ENCODE measurements at places on chromosomes 12 and 14.

- no peak for DNase-seq
Observed at GRCh38 chr12:32770141-32770540, 14.4 kb upstream of the YARS2 start.

DNA sequence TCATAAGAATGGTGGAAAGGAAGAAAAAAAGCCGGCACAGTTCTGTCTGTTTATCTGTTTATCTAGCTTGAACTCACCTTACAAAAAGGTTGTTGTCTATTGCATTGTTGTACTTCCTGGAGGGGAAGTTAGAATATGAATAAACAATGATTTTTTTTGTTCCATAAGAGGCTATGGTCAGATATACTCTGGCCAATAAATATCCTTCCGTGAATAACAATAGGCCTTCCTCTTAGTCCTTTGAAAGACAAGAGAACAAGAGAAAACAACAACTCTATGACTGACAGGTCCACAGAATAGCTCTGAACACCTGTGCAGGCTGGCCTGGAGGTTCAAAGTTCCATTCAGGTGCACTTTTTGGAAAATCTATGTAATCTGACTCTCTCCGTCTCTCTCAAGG lies 192.8 kb upstream of the KRR1 start:
- no peak for DNase-seq

DNA sequence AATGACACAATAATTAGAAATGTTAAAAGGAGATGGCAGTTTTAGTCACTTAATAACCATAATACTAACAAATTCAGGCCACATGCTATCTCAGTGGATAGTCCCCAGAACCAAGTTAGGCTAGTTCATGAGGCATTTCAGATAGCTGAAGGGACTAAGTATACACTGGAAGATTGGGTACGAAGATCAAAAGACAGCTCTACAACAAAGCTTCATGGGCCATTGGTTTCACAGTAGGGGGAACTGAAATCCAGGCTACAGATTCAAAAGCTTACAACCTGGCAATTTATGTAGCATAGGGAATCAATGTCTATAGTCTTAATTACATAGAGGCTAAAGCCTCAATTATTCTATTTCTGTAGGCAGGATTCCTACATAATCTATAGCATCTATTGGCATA lies 343.0 kb downstream of the RGS6 start:
- no peak for DNase-seq

DNA sequence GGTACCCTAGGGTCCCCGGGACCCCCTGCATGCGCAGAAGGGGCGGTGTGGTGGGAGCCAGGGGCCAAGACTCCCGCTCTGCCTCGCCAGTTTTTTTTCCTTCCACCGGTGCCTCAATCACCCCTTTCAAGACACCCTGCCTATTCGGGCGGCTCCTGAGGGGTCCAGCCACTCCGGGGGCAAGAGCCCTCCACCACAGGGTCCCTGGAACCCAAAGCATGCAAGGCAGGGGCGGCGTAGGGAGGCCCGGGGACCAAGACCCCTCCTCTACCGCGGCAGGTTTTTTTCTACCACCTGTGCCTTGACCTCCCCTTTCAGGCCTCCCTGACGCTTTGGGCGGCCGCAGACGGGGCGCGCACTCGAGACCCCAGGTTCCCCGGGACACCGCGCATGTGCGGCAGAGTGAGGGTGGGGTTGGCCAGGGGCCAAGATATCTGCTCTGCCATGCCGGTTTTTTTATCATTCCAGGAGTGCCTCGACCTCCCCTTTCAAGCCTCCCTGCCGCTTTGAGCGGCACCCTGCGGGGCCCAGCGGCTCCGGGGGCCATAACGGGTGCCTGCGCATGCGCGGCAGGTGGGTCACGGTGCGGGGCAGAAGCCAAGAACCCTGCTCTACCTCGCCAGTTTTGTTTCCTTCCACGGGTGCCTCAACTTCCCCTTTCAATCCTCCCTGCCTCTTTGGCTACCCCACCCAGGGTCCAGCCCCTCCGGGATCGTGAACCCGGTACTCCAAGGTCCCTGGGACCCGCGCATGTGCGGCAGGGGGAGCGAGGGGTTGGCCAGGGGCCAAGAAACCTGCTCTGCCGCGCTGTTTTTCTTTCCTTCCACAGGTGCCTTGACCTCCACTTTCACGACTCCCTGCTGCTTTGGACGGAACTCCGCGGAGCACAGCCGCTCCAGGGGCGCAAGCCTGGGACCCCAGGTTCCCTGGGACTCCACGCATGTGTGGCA lies 328.1 kb downstream of the ALG10 start:
- no peak for DNase-seq

- no peak for DNase-seq
Observed at GRCh38 chr14:50619569-50620141, 48.5 kb downstream of the SAV1 start.
